GM12892 (cell line): ENCODE measurements at places on chromosomes 5 and 9.

DNA sequence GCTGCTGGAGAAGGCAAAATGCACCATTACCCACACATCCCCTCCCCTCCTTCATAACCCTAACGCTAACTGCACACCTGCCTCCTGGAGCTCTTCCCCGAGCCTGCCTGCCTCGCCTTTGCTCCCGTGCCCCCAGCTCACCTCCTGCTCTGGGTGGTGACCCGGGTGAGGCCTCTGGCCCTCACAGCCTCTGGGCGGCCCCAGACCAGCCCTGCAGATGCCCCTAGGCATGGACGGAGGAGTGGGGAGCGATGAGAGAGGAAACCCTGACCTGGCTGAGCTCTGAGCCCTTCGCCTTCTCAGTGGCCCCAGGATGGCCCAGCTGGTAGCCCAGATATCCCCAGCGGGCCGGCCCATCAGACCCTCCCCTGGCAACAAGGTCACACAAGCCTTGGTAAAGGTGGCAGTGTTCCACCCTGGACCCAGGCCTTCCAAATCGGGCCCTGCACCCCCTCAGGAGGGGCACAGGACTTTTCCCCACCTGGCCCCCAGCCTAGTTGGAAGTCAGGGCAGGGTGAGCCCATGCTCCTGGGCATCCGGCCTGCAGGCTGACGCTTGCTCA lies 14.5 kb upstream of the CAMSAP1 start:
- no peak for DNase-seq

- DNase-seq = no peak
Observed at GRCh38 chr5:125249400-125249799, 503.0 kb upstream of the ZNF608 start.

- DNase-seq = no peak
Observed at GRCh38 chr5:122054266-122054665, 23.8 kb downstream of the LOX start.

DNA sequence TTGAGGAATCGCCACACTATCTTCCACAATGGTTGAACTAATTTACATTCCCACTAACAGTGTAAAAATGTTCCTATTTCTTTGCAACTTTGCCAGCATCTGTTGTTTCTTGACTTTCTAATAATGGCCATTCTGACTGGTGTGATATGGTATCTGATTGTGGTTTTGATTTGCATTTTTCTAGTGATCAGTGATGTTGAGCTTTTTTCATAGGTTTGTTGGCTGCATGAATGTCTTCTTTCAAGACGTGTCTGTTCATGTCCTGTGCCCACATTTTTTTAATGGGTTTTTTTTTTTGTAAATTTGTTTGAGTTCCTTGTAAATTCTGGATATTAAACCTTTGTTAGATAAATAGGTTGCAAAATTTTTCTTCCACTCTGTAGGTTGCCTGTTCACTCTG lies 615.9 kb downstream of the SEMA5A start:
- no peak for DNase-seq

GRCh38 chr9:100498592-100498991 lies 25.6 kb downstream of the TMEFF1 start:
- no peak for DNase-seq

DNA sequence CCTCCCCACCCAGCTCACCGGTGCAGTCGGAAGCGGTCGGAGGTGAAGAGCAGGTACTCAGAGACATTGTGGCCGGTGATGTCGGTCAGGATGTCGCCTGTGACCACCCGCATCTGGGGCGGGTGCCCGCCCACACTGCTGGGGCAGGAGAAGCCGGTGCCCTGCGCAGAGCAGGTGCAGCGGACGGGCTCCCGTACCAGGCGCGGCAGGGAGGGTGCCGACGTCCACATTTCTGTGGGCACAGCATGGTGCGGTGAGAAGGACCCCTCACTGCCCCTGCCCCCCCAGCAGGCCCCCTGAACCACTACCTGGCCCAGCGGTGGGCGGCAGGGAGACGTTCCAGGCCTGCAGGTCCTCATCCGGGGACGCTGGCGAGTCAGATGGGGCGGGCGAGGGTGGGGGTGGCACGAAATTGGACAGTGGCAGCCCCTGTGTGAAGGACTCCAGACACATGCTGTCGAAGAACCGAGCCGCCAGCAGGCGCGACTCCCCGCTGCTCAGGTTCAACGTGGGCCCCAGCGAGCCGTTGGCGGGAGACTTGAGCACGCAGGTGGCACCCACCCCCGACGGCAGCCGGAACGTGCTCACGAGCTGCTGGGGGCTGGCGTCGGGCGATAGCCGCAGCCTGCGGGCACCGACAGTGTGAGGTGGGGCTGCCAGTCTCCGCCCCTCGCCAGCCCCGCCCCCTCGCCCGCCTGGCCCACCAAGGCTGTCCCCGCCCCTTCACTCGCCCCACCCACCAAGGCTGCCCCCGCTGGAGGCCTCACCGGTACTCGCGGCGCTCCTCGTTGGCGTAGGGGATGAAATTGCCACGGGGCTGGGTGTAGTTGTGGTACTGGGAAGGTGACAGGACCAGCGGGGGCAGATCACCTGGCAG lies 15.1 kb downstream of the ABCA2 start:
- DNase-seq = no peak

DNA sequence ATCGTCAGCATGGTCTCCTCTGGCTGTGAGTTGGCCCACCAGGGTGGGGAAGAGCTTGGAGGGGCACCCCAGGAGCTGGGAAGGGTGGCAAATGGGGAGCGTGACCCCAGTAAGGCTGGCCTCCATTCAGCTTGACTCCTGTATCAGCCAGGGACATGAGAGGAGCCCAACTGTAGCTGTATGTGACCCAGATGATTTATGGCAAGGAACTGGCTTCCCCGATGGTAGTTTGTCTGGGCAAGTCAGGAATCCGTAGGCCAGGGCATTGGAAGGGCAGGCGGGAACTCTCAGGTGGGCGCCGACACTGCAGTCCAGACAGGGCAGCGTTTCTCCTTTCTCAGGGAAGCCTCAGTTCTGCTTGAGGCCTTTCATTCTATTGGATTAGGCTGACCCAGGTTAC lies 2.3 kb downstream of the SLC34A1 start:
- DNase-seq = no peak

DNA sequence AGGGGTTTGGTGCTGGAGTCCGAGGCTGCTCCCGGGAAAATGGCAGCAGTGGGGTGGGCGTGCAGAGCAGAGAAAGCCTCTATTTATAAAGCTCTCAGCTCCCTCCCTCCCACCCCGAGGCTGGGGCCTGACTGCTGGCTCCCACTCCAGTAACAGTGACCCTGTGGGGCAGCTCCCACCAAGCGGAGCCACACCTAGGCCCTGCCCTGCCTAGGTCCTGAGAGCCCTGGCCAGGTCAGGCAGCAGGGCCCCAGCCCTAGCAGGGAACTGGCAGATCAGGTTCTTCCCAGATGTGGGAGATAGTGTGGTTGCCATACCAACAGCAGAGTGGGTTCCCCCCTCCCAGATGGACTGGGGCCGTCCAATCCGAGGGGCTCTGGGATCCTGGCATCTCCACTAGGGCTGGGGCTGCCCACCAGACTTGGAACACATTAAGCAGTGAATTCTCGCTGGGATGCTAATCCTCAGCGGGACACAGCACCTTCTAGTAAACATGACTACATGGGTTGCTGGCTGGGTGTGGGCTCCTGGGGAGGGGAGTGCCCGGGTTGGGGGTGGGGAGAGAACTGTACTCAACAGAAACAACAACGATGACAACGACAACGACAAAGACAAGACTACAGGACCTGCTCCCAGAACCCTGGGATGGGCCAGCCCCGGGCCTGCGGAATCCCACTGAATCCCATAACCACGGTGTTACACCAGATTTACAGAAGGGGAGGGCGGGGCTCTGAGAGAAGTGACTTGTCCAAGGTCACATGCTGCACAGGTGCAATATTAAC lies 1.5 kb downstream of the SH3GLB2 start:
- DNase-seq = no peak

- DNase-seq = no peak
Observed at GRCh38 chr5:180083529-180084060, 12.0 kb upstream of the RNF130 start.

DNA sequence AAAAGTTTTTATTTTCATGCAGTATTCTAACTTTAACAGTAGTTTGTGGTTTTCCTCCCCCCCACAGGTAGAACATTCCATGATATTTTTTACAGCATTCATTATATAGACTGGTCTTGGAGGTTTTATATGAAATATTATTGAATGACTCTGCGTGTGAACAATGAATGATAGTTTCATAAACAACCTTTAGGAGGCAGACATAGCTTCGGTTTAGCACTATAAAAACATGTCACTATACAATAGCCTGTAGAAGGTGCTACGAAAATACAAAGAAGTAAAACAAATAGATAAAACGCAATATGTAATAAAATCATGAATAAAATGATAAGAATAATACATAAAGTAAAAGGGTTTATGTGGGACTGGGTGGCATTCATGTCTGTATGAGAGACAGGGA lies 8.5 kb downstream of the KLF4 start:
- DNase-seq = no peak

GRCh38 chr5:150394912-150395687 lies 17.6 kb downstream of the CD74 start:
- no peak for DNase-seq

GRCh38 chr5:79984363-79984762 lies 6.7 kb downstream of the MTX3 start:
- no peak for DNase-seq

GRCh38 chr5:2140501-2141175 lies 257.9 kb upstream of the IRX4 start:
- no peak for DNase-seq

DNA sequence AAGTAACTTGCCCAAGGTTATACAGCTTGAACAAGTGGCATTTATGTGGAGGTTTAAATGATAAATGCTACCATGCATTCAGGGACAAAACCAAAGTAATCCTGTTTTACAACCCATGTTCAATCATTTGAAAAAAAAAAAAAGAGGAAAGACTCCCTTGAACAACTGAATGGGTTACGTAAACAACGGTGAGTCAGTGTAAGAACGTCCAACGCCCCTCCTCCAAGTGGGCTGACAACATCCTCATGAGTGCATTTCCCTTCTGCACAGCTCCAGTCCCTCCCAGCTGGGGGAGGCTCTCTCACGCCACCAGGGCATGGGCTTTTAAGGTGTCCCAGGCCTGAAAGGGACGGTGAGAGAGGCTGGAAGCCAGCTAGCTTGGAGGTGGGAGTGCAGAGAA lies 90.0 kb downstream of the PRRT1B start:
- no peak for DNase-seq

GRCh38 chr9:28127101-28127500 lies 553.8 kb upstream of the C9orf72 start:
- no peak for DNase-seq

- no peak for DNase-seq
Observed at GRCh38 chr9:114574438-114574837, 13.1 kb upstream of the ATP6V1G1 start.

DNA sequence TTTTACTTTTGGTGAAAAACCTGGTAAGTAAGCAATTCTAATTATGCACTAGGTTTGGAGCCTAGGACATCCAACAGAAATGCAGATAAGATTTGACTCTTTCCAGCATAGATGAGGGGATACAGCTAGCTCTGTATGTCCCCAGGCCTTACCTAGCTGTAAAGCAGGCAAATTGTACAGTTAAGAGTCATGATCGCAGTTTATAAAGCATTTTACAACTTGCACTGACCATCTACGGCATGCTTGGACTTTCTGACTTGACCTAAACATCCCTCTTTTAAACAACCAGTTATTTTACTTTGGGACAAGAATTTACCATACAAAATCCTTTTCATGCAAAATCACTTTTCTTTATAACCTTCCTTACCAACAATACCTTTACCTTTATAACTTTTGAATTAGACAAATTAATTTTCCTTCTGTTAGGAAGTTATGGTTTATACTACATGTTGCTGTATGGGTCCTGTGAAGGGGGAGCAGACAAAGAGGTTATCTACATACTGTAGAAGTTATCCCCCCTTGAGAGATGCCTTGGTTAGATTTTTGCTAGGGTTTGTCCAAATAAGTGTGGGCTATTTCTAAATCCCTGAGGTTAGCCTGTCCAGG lies 36.8 kb downstream of the FGD3 start:
- no peak for DNase-seq

GRCh38 chr5:139065306-139065705 lies 132.9 kb downstream of the SIL1 start:
- DNase-seq = no peak

DNA sequence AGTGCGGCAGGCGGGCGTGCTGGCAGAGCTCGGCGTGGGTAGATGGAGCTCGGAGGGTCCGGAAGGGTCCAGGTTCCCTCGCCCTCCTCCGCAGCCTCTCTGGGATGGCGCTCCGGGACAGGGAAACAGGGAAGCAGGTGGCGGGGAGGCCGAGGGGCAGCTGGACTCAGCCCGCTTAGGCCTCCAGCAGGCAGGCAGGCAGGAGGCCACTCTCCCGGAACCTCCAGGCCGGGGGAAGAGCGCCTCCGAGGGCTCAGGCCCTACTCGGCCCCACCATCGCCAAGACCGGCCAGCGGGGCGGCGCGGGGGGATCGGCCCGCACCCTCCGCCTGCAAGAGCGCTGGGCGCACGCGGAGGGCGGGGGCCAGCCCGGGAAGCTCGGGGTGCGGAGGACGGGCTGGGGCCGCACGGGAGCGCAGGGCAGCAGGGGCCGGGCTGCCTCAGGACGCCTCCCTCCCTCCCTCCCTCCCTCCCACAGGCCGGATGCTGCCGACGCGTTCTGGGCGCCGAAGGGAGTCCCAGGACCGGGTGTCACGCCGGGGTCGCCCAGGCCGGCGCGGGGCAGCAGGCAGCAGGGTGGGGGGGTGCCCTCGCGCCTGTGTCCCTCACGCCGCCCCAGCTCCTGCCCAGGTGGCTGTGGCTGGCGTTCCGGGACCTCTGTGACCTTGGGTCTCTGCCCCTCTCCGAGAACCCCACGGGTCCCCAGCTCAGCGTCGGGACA lies 977 bp downstream of the MGAT4B start:
- peak; percentile 83 for DNase-seq

DNA sequence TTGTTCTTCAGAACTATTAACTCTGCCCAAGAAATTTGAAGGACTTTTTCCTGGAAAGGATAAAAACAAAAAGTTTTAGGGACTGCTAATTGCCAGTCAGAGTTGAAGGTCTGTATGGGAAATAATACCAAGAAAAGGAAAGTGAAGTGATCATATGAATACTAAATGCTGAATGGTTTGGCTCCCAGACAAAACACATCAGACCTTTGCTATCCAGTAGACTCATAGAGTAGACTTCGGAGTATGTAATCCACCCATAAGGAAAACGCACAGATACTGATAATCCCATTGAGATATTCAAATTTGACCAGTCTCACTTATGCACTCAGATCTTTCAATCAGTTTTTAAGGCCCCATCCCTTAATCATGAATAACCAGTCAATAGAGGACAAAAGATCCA lies 319.0 kb upstream of the PTGER4 start:
- no peak for DNase-seq

DNA sequence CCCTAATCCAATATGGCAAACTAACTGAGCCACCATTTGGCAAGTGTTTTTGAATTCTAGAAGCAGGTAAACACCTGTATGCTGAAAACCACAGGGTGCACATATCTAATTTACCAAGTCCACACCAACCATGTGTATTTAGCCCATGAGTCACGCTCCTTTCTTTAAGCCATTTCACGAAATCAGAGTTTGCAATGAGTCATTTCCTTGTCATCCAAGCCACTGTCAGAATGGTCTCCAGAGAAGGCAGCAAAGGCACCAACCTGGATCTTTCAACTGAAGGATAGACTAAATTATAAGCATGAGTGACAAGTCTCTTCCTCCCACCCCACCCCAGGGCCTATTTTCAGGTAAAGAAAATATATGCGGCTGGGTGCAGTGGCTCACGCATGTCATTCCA lies 110.0 kb downstream of the PAX5 start:
- DNase-seq = no peak

- no peak for DNase-seq
Observed at GRCh38 chr5:110707260-110707844, 19.1 kb downstream of the TMEM232 start.
